ENCODE measurements at places on chromosomes 6 and 20.

GRCh38 chr6:28945349-28945748 lies 21.6 kb upstream of the TRIM27 start:
- DNase-seq, result no peak

DNA sequence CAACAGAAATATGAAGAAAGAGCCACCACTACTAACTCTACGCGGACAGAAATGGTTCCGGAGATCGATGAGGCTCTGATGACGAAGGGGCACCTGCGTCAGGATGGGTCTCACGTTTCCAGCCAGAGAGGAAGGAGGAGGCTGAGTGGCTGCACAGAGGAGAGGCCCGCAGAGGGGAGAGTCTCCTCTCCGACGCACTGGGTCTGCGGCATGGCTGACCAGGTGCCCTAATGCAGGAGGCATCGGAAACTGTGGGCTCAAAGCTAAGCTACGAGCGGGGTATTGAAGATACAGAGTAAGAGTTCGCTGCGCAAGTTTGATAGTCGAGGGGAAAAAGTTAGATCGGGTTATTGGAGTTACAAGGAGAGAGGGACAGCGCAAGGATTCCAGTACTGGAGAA lies 69.9 kb downstream of the TTLL2 start:
- DNase-seq, result no peak

GRCh38 chr20:56788671-56789610 lies 159.8 kb downstream of the TFAP2C start:
- no peak for DNase-seq

GRCh38 chr6:57207141-57207540 lies 15.0 kb downstream of the RAB23 start:
- no peak for DNase-seq

DNA sequence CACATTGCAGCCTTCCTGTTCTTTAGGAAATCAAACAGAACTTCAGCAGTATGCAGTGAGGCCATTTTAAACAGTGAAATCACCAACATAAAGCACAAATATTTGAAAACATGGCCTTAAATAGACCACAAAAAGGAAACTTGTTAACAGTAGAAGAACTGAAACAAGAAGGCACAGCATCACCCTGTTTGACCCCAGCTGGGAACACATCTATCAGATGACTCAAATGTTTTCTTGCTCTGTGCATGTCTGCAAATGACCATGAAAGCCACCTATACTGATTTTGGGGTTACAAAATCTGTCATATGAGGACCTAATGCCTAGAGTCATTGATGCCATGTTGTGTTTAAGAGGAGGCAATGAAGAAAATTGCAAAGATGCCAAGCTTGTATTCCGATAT lies 123.8 kb upstream of the ADGRF1 start:
- DNase-seq, result no peak

- no peak for DNase-seq
Observed at GRCh38 chr20:58001381-58001780, 227.1 kb downstream of the ANKRD60 start.

DNA sequence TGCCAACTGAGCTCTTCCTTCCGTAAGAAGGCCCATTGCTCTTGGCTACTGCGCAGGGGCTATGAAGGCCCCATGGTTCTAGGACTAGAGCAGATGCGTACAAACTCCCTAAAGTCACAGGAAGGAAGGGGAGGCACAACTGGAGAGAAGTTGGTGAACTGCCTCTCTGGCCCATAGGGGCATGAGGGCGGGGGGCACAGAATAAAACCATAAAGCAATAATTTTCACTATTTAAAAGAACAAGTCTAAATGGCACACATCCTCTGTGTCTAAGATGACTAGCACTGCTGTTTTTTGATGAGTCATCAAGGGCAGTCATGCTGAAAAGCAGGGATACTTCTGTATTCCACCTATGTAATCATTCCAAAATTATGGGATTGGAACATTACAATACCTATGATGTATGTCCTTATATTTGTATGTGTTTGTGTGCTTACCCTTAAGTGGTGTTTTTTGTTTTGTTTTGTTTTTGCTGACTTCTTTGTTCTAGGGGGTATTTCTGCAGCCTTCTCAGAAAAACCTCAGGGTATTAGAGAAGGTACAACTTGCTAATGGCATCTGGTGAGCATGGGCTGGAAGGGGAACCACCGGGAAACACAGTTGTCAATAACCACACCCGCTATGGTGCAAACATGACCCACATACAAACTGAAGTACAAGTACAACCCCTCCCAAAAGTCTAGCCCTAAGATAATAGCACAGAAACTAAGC lies 36.9 kb downstream of the B4GALT5 start:
- DNase-seq, result peak; percentile 70

DNA sequence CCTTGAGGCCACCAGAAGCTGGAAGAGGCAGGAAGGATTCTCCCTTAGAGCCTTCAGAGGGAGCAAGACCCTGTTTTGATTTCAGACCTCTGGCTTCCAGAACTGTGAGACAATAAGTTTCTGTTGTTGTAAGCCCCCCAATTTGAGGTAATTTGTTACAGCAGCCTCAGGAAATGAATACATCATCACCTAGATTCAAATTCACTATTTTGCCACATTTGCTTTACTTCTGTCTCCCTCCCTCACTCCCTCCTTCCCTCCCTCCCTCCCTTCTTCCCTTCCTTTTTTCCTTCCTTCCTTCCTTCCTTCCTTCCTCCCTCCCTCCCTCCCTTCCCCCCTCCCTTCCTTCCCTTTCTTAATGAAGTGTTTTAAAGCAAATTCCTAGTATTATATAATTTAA lies 58.1 kb upstream of the KIF13A start:
- DNase-seq, result no peak

DNA sequence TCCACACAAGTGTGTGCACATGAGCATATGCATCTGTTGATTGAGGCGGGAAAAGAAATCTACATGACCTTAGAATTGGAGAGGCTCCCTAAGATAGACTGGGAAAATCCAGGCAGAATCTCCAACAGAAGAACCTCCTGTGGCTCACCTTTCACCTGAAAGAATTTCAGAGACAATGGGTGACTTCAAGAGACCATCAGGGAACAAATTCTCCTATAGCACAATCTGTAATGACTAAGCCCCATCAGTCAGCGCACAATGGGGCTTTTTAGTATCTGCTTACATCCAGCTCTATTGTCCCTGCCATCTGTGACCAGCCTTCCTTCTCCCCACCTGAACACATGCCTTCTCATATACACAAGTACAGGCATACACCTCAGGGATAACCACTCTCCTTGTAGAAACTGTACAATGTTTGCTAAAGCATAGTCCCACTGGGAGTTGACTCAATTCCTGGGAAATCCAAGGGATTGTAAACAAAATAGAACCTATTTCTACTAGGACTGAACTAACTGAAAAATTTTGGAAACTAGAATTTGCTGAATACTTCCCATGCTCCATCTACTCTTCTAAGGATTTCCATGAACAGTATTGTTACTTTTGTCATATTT lies 150.8 kb upstream of the STXBP5 start:
- no peak for DNase-seq

Measured in CD4-positive, alpha-beta T cell treated with Interleukin-1 beta for 1 hour (primary cell).